ENCODE measurements at places on chromosomes 12 and 14.

DNA sequence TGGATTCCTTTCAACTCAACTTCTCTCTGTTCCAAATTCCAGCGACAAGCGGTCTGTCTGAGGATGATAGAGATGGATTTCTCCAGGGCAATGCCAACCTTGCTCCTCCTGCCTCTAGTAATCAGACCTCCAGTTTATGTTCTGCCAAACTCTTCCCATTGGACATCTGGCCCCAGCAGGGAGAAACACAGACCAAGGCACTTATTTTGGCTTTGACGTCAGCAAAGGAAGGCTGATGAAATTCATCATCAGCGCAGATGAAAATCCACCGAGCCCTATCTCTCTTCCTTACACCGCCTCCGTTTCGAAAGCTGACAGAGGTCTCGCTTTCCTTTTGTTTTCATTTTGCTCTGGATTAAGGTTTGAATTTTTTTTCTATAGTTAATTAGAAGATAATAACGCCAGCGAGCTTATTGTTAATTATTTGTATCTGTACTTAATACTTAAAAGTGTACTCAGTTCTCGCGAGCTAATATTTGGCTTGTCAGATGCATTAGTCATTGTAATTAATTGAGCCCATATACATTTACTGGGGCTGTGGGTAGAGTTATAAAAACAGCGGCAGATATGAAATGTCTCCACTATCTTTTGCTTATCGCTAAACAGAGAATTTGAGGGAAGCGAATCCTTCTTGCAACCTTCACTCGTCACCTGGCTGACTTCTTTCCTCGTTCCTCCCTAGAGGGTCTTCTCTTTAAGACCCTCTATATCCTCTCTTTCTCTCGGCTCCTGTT lies 35.9 kb upstream of the MED13L start:
- DNase-seq, result no peak

DNA sequence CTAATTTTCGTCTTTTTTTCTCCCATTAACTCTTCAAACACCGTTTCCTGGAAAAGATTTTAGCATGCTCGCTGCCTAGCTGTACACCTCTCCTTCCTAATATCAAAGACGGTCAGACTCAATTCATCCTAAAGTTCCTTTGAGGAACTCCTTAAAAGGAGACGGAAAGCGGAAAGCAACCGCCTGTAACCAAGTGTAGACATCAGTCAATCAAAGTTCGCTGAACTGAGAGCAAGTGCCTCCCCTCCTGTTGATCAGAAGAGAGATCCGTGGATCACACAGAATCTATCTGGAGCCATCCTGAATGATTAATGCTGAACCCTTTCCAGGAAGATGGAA lies 412 bp upstream of the TEP1 start:
- DNase-seq, result no peak

DNA sequence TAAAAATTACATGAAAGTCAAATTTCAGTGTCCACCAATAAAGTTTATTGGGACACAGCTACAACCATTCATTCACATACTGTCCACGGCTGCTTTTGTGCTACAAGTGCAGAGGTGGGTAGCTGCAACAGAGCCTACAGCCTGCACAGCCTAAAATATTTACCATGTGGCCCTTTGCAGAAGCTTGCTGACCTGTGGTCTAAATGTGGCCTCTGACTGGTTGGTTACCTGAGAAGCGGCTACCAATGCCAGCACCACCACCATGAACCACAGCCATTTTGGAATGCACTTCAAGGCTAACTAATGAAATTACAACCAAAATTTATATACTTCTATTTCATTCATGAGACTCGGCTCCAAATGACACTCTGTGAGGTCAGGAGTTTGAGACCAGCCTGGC lies 58.6 kb downstream of the NT5DC3 start:
- DNase-seq, result no peak

- no peak for DNase-seq
Observed at GRCh38 chr14:24172871-24173281, 996 bp downstream of the REC8 start.

Measured in stimulated activated naive CD4-positive, alpha-beta T cell treated with Interleukin-2 at 50 U/mL for 16 hours (primary cell).